AG04449 (cell line): ENCODE measurements at places on chromosomes 12 and 14.

DNA sequence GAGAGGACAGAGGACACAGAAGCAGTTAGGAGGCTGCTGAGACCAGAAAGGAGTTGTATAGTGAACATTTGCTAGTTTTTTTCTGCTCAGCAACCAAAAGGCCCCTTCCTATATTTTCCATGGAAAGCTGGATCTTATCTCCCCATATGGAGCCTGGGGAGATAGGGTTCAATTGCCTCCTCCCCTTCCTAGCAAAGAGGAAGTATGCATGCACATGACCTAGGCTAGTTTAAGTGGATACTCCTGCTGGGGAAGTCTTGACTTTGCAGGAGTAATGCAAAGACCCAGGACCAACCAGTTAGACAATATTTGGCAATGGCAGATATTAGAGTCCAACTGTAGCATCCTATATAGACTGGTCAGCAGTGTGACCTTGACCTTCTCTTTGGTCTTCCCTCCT, 15.1 kb downstream of the CHD8 start:
- no peak for DNase-seq

- no peak for DNase-seq
These were observed 59.6 kb downstream of the OR11H12 start for GRCh38 chr14:18660585-18660922.

GRCh38 chr12:49201595-49202295, 12.9 kb upstream of the TUBA1A start:
- no peak for DNase-seq

GRCh38 chr12:54555670-54556257, 6.4 kb downstream of the PDE1B start:
- no peak for DNase-seq

- no peak for DNase-seq
These were observed 116.0 kb downstream of the CACNA1C start for GRCh38 chr12:2168808-2169207.

GRCh38 chr12:3071107-3071506, 6.1 kb upstream of the TSPAN9 start:
- no peak for DNase-seq

DNA sequence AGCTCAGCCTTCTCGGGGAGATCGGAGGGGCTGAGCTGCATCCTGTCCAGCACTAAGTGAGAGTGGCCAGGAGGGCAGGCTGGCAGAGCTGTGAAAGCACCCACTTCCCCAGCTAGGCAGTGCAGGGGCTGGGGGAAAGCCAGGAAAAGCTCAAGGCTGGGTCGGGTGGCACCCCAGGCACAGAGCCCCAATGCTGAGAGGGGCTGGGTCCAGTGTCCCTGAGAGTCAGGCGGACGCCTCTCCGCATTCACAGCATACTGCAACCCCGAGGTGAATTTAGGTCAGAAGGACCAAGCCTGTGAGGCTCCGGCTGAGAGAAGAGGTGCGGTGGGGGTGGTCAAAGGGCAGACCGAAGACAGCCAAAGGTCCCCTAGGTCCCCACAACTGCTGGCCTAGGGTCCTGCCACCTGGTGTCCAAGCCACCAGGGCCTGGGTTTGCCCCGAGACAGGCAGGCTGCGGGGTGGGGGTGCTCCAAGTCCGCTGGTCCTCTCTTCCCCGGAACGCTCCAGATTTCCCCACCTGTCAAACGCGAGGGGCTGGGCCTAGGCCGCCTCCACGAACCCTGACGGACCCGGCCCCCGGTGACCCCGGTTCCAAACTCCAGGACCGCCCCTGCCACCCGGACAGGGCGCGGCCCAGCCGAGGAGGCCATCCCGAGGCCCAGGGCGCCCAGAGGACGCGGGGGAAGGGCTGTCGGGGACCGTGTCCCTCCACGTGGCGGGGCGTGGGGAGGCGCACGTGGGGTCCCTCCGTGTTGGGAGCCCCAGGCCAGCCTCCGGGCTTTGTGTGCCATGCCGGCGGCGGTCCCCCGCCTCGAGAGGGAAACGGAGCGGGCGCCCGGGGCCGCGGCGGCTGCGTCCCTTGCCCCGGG, 527 bp downstream of the CAMKK2 start:
- no peak for DNase-seq

DNA sequence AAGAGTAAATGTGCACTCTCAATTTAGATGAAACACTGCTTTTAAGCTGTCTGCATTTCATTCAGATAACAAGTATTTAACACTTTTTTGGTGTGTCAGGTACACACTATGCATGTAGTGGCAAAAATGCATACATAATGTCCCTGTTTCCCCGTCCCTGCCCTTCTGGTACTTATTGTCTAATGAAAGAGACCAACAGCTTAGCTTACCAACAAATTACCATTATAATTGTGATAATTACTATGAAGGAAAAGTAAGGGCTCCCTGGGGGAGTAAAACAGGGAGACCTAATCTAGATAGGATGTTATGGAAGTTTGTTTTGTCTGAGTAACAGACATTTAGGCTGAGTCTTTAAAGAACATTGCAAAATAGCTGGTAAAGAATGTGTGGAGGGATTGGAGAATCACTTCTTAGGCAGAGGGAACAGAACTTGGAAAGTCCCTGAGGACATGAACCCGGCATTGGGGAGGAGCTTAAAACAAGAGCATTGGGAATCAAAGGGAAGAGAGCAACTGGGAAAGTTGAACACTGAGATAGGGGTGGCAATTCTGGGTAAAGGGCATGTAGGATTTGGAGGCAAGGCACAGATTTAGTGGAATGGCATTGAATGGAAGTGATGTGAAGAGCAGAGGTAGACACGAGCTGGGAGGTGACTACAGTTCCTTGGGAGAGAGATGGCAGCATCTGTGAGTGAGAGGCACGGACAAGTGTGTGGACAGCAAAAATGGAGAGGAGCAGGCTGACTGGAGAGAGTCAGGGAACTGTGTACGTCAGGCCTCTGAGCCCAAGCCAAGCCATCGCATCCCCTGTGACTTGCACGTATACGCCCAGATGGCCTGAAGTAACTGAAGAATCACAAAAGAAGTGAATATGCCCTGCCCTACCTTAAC, 181.6 kb downstream of the GRIP1 start:
- no peak for DNase-seq
